NCI-H526 treated with DMSO at 0.1 percent for 48 hours (cell line): ENCODE measurements at places on chromosomes 11 and 22.

DNA sequence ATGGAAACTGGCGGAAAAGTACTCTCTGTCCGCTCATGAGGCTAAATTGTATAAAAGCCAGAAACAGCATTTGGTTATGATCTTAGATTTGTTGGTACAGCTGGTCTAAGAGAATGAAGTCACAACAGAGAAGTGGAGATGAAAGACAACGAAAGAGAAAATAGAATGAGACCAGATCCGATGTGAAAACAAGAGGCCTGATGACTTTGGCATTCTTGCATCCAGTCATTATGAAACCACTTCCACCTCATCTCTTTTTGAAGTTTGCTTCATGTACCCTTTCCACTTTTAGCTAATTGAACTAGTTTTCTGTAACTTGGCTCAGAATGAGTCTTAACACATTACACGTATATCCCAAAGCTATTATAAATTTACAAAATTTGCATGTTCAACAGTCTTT lies 1431.7 kb downstream of the LRRC4C start:
- no peak for DNase-seq

GRCh38 chr22:44620841-44621257 lies 81.2 kb upstream of the PRR5 start:
- no peak for DNase-seq

DNA sequence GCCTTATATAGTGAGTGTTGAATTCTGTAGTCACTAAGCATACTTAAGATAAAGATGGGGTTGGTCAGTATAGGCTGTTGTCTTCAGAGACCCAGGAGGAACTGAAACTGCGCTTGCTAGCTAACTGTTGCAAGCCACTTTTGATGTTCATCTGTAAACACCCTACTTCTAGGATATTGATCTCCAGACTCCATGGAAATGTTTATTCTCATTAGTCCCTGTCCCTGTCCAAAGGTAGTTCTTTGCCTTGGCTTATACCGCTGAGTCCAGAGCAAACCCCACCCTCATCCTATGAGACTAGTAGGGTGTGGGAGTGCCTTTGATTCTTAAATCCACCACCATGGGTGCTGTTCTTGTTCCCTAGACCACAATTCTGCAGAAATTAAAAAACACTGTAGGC lies 36.4 kb downstream of the DEPDC5 start:
- no peak for DNase-seq

- DNase-seq, result peak; percentile 70
Measured at GRCh38 chr11:126716456-126717083, 284.0 kb downstream of the KIRREL3 start.

DNA sequence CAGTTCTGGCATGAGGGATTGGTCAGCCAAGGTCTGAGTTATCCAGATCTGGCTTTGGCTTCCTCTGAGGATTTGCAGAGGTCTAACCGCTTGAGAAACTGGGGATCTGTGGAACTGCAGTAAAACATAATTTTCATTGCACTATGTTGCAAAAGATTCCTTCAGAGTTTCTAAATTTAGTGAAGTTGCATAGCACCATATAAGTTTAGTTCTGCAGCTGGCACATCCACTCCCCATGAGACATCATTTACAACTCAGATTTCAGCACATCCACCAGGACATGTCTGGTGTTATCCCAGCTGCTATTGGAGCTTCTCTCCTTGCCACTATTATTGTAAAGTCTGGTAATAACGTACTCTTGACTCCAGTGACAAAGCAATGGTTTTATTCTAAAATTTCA lies 181.5 kb downstream of the CWF19L2 start:
- no peak for DNase-seq

- no peak for DNase-seq
Measured at GRCh38 chr22:40043081-40043480, 48.3 kb downstream of the FAM83F start.

DNA sequence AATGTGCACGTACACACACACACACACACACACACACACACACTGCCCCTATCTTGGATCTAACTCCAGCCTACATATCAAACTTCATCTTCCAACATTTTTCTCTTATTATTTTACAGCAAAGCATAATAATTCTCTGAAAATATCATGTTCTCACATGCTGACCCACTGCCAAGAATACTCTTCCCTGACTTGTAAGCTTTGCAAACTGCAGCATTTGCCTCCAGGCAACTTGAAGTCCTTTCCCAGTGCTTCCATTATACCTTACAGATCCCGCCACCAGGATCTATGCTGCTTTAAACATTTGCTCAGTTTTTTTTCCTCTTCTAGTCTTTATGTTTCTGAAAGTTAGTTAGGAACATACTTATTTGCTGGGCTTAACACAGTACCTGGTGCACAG lies 483.3 kb upstream of the ARHGAP42 start:
- DNase-seq, result no peak

DNA sequence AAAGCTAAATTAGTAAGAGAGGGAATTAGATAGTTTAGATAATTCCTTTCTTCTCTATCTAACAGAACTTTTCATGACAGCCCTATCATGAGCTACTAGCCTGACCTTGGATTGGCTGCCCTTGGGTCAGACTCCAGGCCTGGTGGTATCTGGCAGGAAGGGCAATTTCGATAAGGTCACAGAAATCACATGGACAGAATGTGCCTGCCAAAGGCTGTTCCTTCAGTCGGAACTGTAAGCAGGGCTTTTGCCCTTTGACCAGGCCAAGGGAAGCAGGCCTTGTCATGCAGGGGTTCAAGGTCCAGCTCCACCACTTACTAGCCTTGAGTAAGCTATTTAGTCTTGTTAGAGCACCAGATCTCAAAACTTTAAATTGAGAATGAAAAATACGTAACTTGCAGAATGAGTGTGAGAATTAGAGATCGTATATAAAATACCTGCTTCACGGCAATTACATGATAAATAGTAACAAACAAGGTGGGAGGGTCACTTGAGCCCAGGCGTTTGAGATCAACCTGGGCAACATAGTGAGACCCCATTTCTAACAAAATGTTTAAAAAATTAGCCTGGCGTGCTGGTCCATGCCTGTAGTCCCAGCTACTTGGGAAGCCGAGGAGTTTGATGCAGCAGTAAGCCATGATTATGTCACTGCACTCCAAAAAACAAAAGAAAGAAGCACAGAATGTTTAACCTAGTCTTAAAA lies 60.8 kb upstream of the SC5D start:
- DNase-seq, result no peak

DNA sequence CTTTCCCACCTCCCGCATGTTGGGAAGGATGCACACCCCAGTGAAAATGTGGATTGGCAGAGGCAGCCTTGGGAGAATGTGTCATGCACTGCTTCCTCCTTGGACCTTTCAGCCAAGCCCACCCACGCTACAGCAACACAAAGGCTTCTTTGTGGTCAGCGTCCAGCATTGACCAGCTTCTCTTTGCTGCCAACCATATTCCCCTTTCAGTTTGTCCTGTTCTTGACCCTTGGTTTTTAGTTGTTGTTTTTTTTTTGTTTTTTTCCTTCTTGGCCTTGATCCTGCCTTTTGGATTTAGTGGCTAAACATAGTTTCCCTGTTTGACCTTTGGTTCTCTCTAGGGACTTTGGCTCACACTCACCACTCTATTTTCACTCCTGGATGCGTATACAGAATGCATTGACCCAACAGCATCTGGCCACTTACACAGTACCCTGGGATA lies 573.6 kb downstream of the INSC start:
- no peak for DNase-seq

GRCh38 chr11:60184824-60185511 lies 2.1 kb upstream of the MS4A6A start:
- DNase-seq, result no peak

GRCh38 chr11:59187587-59187986 lies 15.7 kb downstream of the DTX4 start:
- no peak for DNase-seq

DNA sequence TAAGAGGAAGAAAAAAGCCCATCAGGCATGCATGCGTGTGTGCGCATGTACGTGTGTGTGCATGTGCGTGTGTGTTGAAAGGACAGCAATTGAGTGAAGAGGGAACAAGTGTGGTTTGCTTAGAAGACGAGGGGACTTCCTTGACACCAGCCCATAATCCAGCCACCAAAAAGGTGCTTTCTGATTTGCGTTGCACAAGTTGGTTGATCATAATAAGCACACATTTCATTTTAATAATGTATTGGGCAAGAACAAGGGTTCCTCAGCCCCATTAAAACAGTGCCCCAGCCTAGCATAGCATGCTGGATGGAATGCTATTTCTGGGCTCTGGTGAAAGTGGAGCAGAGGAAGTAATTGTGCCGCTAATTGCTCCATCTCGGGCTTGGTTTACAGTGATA lies 493.2 kb downstream of the MIAT start:
- no peak for DNase-seq

- DNase-seq, result no peak
Measured at GRCh38 chr22:17969701-17970113, 54.7 kb downstream of the MICAL3 start.

- no peak for DNase-seq
Measured at GRCh38 chr22:48711031-48711431, 1116.6 kb downstream of the BRD1 start.

- no peak for DNase-seq
Measured at GRCh38 chr11:106913141-106913540, 105.1 kb downstream of the GUCY1A2 start.

- DNase-seq, result no peak
Measured at GRCh38 chr11:46363031-46363407, 15.8 kb downstream of the DGKZ start.

DNA sequence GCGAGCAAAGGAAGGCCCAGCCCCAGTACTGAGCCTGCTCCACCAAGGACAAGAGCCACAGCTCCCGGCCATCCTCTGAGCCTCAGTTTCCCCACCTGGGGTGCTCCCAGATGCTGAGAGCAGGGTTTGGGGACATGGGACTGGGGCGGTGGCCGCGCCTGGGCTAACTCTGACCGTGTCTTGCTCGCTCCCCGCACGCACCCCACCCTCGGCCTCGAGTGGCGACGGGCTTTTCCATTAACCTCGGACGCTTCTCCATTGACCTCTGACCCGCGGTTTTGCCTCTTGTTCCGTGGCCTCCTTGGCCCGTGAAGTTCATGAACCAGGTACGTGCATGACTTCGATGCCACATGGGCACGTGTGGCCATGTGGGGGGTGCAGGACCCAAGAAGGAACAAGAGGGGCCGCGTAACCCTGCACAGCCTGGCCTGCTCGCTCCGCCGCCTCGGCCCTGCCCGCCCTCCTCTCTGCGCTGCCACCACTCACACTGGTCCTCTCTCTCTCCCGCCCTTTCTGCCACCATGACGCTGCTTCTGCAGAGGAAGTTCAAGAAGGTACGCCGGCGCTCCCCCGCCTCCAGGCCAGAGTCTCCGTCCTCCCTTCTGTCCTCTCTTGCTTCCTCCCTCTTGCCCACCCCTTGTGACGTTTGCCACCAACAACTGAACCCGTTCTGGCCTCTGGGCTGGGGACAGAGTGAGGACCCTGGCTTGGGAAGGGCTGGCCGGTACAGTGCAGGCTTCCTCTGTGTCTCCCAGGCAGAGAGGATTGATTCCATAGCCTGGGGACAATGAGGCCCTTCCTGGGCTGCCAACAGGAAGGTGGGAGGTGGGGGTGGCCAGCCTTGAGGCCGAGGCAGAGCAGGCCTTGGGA lies 6.9 kb downstream of the TNNT3 start:
- no peak for DNase-seq

- DNase-seq, result no peak
Measured at GRCh38 chr22:39300186-39300830, 19.1 kb downstream of the RPL3 start.

GRCh38 chr11:110219006-110219785 lies 77.2 kb downstream of the RDX start:
- no peak for DNase-seq

DNA sequence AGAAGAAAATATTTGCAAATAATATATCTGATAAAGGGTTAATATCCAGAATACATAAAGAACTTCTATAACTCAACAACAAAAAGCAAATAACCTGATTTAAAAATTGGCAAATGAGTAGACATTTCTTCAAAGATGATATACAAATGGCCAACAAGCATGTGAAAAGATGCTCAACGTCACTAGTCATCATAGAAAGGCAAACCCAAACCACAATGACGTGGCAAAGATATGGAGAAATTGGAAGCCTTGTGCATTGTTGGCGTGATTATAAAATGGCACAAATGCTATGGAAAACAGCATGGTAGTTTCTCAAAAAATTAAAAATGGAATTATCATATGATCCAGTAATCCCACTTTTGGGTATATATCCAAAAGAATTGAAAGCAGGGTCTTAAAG lies 466.3 kb downstream of the TBC1D22A start:
- no peak for DNase-seq

DNA sequence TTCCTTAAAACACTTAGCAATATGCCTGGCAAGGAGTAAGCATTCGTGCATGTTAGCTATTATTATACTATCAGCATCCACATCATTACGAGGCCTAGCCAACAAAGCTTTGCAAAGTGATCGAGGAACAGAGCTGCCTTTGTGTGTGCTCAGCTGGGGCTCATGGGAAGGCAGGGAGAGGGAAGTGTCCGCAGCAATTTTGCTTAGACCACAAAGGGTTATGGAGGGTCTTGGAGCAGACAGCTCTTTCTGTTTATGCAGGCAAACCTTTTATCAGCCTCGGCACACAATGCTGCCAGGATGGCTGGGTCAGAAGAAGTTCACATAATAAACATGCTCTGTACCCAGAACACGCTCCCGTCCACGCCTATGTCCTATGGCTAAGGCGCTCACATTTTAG lies 10.9 kb upstream of the DKK3 start:
- peak; percentile 65 for DNase-seq

GRCh38 chr11:76408171-76408965 lies 27.2 kb downstream of the GVQW3 start:
- peak; percentile 65 for DNase-seq

- DNase-seq, result no peak
Measured at GRCh38 chr11:10902301-10903063, 44.6 kb upstream of the ZBED5 start.

DNA sequence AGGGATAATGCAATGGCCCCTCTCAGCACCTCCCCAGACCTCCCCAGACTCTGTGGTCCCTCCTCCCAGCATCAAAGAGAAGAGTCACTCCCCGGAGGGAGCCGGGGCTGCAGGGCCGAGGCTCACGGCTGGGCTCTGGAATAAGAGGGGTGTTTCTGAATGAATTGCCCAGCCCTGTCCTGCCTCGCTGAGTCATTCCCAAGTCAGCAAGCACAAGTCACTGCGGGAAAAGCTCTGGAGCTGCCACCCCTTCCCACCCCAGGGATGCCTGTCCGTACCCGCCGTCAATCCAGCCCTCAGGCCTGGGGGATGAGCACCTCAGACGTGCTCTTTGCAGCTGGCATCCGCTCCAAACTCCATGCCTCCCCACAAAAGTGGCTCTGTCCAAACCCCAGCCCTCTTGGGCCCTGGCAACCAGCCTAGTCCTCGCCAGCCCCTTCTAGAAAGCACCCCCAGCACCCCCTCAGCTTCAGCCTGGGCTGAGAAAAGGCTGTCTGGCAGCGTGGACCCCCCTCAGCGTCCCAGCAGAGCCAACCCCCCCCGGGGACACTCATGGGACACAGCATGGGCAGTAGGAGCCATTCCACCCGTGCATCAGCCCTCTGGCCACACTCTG lies 22.7 kb downstream of the CELSR1 start:
- no peak for DNase-seq
